ENCODE measurements at places on chromosomes 16 and 17.

DNA sequence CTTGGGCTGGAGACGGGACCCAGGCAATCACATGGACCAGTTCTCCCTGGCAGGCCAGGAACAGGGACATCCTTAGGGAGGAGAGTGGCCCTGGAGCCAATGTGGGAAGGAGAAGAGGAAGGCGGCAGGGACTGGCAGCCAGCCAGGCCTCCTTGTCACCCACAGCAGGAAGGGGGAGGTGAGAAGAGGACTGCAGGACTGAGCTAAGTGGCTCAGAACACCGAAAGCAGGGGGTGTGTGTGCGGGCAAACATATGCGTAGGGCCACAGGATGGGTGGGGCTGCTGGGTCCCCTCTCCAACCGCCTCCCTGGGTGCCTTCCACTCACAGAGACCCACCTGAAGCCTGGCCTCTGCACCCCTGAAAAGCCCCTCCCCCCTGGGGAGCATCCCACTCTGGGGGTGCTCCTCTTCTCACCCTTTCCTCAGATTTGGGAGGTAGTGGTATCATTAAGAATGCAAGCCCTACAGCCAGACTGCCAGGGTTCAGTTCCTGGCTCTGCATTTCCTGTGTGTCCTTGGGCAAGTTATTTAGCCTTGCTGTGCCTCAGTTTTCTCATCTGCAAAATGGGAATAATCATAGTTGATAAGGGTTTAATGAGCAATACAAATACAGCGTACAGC is 8.1 kb downstream of the PNMT start:
- DNase-seq = peak; percentile 60

DNA sequence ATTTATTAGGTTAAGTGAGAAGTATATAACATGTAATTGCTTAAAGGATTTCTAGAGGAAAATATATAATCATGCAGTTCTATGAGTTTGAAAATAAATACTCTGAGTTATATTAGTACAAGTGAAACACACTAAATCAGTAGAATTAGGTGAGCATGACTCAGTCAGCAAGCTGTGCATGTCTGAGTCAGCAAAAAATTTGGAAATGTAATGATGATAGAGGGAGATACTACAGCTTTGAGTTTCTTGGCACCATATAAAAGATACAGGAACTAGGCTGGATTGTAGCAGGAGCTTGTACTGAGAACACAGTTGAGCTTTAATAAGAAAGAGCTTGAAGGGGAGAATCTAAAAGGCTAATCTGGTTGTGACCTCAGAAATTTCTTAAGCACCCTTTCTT is 1224.6 kb downstream of the CDH8 start:
- no peak for DNase-seq

- DNase-seq = no peak
Observed at GRCh38 chr17:4487820-4488716, 10.6 kb upstream of the SPNS2 start.

- DNase-seq = peak; percentile 83
Observed at GRCh38 chr16:71367241-71367976, 8.9 kb downstream of the CALB2 start.

DNA sequence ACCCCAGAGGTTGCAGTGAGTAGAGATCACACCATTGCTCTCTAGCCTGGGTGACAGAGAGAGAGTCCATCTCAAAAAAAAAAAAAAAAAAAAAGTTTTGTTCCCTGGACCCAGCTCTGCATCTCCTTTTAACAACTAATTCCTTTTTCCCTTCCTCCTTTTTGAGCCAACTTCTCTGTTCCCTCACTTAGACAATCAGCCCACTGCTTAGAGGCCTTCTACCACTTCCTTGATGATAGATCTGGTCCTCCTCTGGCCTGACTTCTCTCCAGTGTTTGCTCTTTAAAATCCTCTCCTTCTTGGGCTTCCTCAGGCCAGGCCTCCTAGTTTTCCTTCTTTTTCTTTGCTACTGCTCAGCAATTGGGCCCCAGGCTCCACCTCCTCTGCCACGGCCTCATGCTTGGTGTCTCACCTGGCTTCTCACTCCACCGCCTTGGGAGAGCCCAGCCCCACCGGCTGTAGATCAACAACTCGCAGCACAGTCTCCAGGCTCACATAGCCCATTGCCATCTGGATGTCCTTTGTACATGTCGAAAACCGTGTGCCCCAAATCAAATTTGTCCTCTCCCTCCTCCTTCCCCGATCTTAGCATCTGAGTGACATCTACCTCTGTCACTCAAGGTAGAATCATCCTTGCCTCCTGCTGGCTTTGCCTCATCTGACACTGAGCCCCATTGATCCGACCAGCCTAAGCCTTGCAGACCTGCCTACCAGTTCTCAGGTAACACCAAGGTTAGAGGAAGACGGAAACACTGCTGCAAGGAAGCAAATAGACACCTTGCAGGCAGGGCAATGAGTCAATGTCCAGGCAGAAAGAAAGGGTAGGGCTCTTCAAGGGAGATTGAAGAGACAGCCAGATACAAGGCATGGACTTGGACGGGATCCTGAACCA is 17.4 kb downstream of the ARHGAP27 start:
- DNase-seq = no peak

- no peak for DNase-seq
Observed at GRCh38 chr16:72426386-72426785, 254.4 kb upstream of the PMFBP1 start.

GRCh38 chr17:64158406-64158805 is 28.5 kb upstream of the ERN1 start:
- DNase-seq = no peak

- no peak for DNase-seq
Observed at GRCh38 chr16:85664580-85665372, 24.0 kb downstream of the GINS2 start.

GRCh38 chr16:23700509-23700908 is 12.5 kb downstream of the ERN2 start:
- no peak for DNase-seq

DNA sequence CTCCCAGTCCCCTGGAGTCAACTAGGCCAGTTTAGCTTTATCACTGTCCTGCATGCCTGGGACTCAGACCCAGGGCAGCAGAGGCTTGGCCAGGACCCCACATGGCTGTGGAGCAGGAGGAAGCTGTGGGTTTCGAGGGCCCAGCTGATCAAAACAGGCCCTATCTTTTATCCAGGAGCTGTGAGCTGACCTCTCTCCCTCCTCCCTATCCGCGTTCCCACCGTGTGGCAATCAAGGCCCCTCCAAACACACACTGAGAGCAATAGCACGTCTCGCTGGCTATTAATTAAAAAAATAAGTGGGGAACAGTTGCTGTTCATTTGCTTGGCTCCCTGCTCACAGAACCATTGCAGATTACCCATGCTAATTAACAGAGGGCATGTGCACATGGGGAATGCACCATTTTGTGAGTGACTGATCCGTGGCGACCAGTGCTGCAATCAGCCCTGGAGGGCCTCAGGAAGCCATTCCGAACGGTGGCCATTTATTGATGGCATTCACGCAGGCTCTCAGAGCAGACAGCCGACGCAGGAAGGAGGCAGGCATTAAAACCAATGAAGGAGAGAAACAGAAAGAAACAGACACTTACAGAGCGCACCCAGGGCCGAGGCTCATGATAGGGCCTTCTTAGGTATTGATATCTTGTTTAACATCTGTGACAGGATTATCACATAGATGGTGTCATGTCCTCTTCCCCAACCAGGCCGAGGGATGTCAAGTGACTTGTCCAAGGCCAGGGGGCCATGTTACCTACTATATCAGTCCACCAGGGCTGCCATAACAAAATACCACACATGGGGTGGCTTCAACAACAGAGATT is 157.1 kb downstream of the KATNIP start:
- no peak for DNase-seq

DNA sequence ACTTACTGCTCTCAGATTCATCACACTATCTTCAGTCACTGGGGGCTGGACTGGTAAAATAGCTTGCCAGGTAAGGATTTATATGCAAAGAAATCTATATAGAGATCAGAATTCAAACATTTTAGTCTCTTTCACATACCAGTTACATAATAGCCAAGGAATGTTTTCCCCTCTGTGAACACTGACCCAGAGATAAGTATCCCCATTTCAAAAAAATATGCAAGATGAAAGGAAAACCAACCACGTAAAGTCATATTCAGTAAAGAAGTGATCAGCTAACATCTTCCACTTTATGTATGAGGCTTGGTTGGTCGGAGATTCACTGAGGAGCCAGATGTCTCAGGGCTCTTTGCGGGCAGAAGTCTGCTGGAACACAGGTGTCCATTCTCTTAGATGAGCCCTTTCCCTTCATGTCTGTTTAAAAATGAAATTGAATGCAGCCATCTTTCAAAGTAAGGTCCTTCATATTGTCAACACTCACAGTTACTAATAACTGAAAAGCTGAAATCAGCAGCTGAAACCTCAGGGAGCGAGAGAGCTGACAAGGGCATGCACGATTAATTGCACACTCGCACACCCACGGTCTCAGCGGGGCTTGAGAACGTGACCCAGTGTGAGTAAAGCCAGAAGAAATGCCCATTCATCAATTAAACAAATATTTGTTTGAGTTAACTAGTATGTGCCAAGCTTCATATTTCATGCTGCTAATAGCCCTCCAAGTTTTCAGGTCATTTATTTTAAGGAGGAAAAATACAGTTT is 161.2 kb downstream of the MRTFB start:
- no peak for DNase-seq

GRCh38 chr17:82941021-82942001 is 101.5 kb upstream of the ZNF750 start:
- DNase-seq = no peak

- DNase-seq = no peak
Observed at GRCh38 chr16:30777591-30778297, 9.3 kb downstream of the ZNF629 start.

GRCh38 chr17:59623151-59623550 is 3.5 kb downstream of the CLTC start:
- DNase-seq = no peak

DNA sequence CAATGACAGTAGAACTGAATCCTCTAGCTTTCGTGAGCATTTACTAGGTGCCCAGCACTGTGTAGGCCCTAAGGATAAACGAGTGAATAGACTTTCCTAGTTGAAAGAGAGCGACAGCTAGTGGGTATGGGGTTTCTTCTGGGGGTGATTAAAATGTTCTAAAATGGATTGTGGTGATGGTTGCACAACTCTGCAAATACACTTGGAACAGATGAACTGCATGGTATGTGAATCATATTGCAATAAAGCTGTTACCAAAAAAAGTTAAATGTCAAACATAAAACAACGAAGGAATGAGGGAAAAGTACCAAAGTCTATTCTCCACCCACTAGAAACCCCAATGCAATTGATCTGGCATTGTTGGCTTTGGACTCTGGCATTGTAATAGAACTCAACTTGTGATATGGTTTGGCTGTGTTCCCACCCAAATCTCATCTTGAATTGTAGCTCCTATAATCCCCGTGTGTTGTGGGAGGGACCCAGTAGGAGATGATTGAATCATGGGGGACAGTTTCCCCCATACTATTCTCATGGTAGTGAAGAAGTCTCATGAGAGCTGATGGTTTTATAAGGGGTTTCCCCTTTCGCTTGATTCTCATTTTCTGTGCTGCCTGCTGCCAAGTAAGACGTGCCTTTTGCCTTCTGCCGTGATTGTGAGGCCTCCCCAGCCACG is 70.5 kb downstream of the MARF1 start:
- peak; percentile 67 for DNase-seq

DNA sequence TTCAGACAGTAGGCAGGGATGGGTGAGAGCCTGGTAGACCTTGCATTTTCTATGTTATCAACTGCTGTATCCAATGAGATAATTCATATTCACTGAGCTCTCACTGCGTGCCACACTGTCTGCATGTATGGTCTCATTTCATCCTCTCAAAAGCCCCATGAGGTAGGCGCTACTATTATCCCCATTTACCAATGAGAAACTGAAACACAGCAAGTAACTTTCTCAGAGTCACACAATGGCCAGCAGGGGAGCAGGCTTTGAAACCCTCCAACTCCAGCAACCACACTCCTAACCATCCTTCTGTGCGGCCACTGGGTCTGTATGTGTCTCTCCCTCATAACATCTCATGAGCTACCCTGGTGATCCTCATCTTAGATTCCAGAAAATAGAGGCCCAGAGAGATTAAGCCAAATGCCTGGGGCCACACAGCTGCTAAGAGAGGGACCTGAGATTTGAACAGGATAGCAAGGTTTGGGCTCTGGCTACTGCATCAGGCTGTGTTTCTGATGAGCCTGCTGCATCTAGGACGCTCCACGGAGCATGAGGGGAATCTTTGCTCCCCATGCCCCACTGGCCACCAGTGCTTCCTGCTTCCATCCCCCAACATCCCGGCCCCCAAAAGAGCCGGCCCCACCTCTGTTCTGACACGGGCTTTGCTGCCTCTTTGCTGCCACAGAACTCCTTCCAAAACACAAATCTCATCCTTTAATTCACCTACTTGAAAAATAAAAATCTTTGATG is 3.2 kb downstream of the CCR7 start:
- peak; percentile 60 for DNase-seq

GRCh38 chr17:10226930-10227695 is 28.7 kb upstream of the GAS7 start:
- DNase-seq = peak; percentile 90

- DNase-seq = no peak
Observed at GRCh38 chr17:44840274-44840673, 7.4 kb upstream of the HIGD1B start.

- no peak for DNase-seq
Observed at GRCh38 chr16:78939597-78939996, 660.9 kb downstream of the MAF start.

DNA sequence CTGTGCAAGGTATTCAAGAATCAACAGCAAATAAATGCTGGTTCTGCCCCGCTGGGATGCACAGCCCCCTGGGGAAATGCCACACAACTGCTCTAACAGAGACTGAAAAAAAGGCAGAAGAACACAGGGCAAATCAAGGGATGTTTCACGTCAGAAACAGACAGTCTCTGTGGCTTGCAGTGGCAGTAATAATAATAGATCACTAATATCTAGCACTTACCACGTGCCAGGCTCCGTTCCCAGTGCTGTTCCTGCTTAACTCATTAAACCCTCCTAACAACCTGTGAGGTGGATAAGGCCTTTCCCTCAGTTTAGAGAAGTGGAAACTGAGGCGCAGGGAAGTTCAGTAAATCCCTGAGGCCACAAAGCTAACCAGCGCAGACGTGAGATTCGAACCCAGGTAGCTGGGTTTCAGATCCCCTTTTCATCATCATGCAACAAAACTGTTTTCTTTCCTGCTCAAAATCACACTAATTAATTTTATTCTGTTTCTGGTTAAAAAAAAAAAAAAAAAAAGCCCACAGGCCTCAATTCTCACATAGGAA is 36.7 kb downstream of the ARHGAP17 start:
- no peak for DNase-seq

GRCh38 chr16:78786635-78787034 is 687.2 kb downstream of the WWOX start:
- no peak for DNase-seq

GRCh38 chr16:29765167-29766032 is 12.7 kb upstream of the ZG16 start:
- DNase-seq = no peak

GRCh38 chr17:2347805-2348685 is 10.7 kb downstream of the SGSM2 start:
- DNase-seq = no peak

GRCh38 chr16:35747658-35748455 is 2288.4 kb downstream of the TP53TG3F start:
- no peak for DNase-seq
